IPS DF 19.7 (cell line): ENCODE measurements at places on chromosomes 7 and 10.

DNA sequence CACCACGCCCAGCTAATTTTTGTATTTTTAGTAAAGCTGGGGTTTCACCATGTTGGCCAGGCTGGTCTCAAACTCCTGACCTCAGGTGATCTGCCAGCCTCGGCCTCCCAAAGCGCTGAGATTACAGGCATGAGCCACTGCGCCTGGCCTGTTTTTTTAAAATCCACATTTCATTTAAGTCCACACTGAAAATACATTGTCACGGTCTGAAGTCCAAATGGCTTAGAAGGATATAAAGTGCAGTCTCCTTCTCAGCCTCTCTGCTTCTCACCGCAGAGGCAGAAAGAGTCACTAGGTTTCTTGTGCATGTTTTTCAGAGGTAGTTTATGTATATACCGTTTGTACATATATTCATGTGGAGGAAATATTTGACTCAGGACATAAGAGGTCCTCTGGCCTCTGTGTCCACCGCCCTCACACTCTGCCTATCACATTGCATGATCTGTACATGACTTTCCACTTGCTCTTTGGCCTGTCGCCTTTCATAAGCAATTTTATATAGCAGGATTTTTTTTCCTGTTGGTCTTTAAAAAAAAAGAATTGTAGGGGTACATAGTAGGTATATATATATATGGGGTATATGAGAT, 42.9 kb downstream of the BLNK start:
- no peak for DNase-seq

DNA sequence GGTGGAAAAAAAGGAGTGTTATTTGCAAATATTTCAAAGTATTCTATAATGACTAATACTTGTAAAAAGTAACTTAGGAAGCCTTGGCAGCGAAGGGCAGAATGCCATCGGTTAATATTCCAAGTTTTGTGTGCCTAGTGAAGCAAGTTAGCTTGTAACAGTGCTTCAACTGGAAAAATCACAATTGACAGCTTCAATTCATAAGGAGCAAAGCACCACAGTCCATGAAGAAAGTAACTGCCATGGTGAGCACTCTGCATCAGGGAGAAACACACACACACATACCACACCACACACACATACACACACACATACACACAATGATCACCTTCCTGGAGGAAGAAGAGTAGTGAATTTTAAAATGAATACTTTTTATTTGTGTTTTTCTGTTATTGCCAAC, 298.3 kb downstream of the CNTNAP2 start:
- DNase-seq, result no peak

GRCh38 chr10:34254596-34254995, 560.5 kb downstream of the PARD3 start:
- no peak for DNase-seq

- no peak for DNase-seq
Measured at GRCh38 chr10:87935290-87936141, 72.1 kb downstream of the PTEN start.

- peak; percentile 47 for DNase-seq
Measured at GRCh38 chr7:142853739-142854371, 1.0 kb upstream of the EPHB6 start.

GRCh38 chr7:98420966-98421612, 20.2 kb upstream of the BAIAP2L1 start:
- DNase-seq, result no peak

DNA sequence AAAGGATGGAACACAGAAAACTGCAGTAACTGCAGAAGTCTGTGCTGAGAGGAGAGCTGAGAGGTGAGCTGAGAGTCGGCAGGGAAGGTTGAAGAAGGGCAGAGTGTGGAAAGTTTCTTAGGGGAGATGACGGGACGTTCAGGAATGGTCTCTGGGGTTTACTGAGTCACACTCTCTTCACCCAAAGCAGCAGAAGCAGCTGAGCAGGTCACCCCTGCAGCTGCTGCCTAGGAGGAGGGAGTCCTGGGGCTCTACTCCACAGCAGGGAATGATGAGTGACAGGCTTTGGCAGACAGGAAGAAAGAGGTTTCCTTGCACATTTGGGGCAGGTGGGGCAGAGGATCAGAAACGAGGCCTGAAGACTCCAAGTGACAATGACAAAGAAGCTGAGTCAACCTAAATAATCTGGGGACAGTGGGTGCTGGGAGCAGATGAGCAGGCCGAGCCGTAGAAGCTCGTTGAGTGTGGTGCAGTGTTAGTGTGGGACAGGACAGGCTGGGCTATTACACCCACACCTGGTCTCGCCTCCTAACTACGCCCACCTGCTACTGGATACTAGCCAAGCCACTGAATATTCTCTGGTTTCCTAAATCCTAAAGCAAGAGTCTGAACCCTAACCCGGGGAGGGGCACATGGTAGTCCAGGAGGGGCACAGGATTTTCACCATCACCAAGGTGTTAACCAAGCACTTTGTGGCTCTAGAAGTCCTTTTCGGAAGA, 24.9 kb downstream of the BEND7 start:
- no peak for DNase-seq

DNA sequence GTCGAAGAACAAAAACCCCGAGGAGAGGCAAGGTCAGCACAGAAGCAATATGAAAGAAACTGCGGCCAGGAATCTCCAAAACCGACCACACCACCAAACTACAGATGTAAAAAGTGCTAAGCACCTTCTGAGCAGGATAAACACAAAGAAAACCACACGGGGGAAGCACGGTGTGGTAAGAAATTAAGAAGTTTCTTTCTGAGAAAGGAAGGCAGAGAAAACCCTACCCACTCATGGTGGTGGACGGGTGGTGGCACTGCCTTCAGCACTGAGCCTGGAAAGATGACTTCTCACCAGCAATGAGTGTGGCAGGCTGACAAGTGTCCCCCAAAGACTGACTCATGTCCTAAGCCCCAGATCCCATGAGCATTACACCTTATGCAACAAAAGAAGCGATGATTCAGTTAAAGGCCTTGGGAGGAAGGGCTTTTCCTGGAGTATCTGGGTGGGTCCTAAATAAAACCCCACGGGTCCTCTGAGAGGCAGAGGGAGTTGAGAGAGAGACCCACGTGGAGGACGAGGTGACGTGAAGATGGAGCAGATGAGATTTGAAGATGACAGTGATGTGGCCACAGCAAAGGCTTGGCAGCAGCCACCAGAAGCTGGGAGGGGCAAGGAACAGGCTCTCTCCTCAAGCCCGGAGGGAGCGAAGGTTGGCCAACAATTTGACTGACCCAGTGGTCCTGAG, 124.9 kb downstream of the DLG5 start:
- no peak for DNase-seq

- no peak for DNase-seq
Measured at GRCh38 chr7:141165521-141165920, 91.7 kb downstream of the TMEM178B start.

DNA sequence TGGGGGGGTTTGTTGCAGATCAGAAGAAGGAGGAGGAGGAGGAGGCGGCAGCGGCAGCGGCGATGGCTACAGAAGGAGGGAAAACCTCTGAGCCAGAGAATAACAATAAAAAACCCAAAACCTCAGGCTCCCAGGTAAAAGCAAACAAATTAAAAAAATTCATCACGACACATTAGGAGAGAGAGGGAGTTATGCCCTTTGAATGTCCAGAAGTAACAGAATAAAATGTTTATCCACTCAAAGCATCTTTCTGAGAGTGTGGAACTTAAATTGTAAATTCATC, 717 bp downstream of the SP4 start:
- no peak for DNase-seq

DNA sequence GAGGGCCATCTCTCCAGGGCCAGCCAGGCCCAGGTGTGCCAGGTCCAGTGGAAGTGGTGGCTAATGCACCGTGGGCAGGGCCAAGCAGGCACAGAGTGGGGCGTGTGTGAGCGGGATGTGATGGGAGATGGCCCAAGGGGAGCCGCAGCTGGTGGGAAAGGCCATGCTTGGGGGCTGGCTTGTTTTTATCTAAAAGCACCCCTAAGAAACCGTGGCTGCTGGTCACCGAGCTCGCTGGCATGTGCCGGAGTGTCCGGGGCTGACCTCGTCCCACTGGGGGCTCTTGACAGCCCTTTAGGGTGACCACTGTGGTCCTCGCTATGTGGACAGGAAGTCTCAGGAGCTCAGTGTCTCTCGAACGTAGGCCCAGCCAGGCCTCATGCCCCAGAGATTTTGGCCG, 582.4 kb upstream of the FOXK1 start:
- no peak for DNase-seq

GRCh38 chr7:102892631-102893278, 20.0 kb upstream of the LRRC17 start:
- DNase-seq, result no peak

GRCh38 chr10:84665883-84666463, 337.6 kb downstream of the CCSER2 start:
- DNase-seq, result peak; percentile 47

DNA sequence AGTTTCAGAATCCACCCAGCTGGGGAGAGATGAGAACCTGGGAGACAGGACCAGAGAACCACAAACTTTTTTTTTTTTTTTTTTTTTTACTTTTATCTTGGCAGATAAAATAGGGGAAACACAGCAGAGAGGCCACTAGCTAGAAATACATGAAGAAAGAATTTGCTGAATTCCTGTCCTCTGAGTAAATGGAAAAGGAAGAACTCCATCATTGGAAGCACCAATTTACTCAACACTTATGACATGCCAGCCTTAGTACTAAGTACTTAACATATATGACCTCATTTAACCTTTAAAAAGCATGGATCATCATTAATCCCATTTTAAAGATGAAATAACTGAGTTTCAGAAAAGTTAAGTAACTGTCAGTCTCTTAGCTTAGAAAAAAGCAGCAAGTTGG, 343.0 kb upstream of the NPSR1 start:
- DNase-seq, result no peak

DNA sequence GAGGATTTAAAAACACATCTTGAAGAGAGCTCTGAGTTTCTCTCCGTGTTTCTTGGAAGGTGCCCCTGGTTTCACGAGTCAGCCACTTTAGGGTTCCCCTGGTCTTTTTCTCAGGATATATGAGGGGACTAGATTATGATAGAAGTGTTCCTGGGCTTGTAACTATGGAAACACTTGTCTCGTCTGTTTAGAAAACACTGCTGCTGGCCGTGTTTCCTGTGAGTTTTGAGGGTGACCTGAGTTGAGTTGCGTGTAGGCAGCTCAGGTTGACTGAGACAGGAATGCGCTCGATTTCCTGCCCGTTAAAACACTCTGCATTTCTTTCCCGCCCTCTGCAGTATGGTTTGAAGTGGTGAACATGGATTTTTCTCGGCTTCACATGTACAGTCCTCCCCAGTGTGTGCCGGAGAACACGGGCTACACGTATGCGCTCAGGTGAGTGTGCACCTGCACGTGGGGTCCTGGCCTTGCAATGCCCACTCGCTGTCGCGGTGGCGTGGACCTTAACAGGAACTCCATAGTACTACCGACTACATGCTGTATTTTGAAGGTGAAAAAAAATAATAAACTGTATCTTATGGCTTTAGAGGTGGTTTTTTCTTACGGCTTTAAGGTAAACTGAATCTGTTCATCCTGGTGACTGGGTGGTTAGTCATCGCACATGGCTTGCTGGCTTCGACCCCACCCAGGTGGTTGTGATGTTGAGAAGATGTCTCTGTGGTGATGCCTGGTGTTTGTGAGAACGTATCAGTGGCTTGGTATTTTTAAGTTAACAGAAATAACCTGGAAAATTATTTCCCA, at the start of gene SUN1:
Gene SUN1 (plus strand): TSS at position 310 of the 801 bp plus-strand sequence. CDS start 49 bp downstream, at position 359.
- no peak for DNase-seq

DNA sequence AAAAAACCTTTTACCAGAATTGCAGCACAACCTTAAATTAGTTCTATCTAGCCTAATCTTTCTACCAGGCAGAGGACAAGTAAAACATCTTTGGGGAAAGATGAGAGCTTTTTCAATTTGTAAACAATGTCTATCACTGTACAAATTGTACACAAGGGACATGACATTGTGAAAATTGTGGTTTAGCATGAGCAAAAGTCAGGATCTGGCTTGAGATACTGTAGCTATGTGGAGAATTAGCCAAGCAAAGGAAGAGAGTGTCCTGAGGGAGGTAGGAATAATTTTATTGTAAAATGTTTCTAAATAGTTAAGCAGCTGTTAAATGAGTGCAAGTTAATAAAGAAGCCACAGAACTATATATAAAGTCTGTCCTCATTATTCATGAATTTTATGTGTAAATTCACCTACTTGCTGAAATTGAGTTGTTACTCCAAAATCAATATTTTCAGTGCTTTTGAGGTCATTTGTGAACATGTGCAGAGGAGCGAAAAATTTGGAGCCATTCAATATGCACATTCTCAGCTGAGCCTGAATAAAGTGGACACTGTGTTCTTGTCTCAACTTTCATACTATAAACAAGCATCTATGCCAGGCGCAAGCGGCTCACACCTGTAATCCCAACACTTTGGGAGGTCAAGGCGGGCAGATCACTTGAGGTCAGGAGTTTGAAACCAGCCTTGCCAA, 42.8 kb upstream of the POM121L12 start:
- no peak for DNase-seq

GRCh38 chr7:104241538-104242209, 33.9 kb upstream of the ORC5 start:
- no peak for DNase-seq

DNA sequence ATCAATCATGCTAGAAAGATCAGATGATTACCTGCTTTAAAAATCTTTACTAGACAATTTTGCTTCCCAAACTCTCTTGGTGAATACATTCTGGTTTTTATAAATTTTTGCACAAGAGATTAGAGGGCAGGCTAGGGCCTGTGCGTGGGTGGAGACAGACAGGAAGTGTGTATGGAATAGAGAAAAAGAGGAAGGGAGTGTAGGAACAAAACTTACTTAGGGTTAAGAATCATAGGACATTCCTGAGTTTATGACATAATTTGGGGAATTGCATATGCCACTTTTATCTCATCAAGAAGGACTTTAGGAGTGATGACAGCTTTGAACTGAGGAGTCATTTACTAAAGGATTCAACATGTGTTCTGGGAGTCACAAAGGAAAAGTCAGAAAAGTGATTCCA, 31.3 kb downstream of the LAMB1 start:
- DNase-seq, result no peak

DNA sequence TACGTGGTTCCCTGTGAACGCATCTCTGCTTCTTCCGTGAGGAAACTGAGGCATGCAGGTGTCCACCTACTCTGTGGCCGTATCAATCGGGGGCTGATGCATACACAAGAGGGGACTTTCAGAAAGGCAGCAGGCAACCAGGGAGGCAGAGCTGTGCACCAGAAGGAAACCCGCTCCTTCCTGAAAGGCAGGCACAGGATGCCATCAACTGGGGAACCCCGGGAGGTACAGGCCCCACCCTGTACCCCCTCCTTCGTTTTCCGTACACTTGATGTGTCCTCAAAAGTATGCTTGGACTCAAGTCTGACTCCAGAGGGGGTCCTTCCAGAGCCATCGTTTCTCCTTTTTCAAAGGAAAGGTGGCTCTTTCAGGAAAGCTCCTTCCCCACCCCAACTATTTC, 59.5 kb downstream of the ASB13 start:
- DNase-seq, result no peak

DNA sequence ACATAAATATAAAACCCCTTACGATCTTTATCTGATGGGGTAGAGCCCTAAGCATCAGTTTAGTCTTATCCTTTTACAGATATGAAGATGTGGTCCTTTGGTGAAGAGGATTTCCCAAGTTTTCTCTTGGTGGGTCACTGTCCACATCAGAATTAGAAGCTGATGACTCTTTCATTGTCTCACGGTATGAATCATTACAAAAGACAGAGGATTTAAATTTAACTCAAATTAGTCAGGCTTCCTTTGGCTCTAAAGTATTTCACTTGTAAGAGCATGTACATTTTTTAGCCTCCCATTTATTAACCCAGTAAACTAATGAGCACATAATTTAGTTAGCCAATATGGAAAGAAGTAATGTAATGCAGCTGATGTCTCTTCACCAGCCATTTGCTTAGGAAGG, 49.9 kb upstream of the TMEM26 start:
- DNase-seq, result no peak

GRCh38 chr7:34530259-34530658, 127.8 kb upstream of the NPSR1 start:
- DNase-seq, result no peak

GRCh38 chr7:34242391-34242790, 337.1 kb downstream of the BMPER start:
- DNase-seq, result no peak
